ENCODE measurements at places on chromosomes 7 and 10.

DNA sequence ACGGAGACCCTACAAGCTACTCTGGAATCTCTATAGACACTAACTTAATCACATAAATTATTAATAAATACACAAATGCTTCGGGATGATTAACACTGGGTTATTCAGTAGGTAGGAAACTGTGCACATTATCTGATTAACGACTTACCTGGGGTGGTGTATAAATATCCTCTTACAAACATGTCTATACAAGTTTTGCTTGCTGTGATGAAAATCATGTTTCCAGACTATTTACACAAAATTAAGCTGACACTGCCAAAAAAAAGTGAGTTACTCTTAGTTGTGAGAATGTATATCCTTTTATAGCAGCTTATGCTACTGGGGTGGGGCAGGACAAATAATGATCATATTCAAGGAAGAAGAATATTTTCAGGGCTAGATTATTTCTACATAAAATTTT is 314.6 kb downstream of the C7orf25 start:
- DNase-seq = no peak

DNA sequence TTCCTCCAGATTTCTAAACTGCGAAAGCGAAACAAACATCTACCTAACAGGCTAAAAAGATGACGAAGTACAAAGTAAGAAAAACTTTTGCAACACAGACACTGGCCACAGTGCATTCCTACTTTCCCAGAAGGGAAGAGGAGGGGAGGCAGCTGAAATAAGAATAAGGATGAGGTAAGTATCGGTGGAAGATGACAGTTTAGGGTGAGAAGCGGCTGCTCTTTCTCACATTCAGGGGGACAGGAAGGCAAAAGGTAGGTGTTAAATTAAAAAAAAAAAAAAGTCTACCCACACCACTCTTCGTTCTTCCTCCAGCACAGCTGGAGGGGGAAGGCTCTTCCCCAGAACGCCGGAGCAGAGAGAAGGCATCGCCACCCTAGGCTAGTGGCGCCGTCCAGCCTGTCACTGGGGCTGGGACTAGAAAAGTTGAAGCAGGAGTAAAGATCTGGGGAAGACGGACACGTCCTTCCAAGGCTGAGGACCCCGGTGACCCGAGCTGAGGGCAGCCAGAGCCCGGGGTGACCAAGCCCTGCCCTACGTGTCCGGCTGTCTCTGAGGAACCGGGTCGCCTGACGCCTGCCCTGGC is 846 bp downstream of the DNAJC1 start:
- DNase-seq = no peak

DNA sequence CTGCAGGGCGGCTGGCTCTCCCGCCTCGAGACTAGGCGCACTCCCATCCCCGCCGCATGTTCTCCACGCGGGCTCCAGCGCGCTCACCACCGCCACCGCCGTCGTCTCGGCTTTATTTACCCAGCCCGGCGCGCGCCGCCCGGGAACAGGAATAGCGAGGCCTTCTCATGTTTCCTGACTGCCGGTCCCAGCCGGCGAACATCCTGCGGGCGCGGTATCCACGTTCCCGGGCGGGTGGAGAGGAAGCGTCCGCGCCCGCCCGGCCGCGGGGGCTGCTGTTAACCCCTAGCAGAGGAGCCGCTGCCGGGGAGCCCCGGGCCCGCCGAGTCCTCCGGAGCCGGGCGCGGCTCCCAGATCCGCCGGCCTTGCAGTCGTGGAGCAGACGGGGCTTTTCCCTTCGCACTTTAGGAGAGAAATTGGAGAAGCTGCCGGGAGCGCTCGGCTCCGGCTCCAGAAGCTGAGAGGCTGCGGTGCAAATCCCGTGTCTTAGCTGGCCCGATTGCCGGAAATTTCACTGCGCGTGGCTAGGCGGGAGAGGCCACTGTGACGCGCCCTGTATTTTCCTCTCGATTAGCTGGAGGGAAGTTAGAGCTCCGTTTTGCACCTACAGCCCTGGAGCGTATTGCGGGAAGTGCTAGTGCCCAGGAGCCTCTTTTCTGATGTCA is at the start of gene MKX:
Gene MKX (minus strand): TSS at position 88 of the 665 bp plus-strand sequence. CDS start 2,404 bp downstream, outside the sequence.
- DNase-seq = no peak

- no peak for DNase-seq
Observed at GRCh38 chr10:78627254-78627795, 441.4 kb upstream of the ZMIZ1 start.

DNA sequence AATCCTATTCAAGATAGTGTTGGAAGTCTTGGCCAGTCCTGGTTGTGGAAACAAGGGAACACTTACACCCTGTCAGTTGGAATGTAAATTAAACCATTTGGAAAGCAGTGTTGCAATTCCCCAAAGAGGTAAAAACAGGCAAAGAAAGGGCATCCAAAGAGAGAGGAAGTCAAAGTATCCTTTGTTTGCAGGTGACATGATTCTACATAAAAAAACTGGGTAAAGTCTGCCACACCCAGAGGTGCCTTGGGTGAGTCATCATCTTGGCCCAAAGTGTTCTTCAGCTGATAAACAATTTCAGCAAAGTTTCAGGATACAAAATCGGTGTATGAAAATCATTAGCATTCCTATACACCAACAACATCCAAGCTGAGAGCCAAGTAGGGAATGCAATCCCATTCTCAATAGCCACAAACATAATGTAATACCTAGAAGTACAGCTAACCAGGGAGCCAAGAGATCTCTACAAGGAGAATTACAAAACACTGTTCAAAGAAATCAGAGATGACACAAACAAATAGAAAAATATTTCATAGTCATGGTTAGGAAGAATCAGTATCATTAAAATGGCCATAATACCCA is 278.7 kb downstream of the SDK1 start:
- DNase-seq = no peak

GRCh38 chr7:5283421-5284303 is 919 bp downstream of the SLC29A4 start:
- DNase-seq = no peak

DNA sequence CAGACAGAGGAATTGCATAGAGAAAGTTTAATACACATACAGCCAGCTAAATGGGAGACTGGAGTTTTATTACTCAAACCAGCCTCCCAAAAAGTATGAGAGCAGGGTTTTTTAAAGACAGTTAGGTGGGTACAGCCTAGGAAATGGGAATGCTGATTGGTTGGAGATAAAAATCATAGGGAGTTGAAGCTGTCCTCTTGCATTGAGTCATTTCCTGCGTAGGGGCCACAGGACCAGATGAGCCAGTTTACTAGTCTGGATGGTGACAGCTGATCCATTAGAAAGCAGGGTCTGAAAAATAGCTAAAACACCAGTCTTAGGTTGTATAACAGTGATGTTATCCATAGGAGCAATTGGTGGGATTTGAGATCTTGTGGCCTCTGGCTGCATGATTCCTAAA is 76.1 kb upstream of the POM121L12 start:
- DNase-seq = no peak

GRCh38 chr10:100879741-100880360 is 32.9 kb upstream of the SLF2 start:
- peak; percentile 41 for DNase-seq
